ENCODE measurements at places on chromosomes 3 and 15. TPM values are rescaled to one million over a fixed set of nuclear protein-coding genes. Genes with fewer than 3 reads are reported as not detected.

DNA sequence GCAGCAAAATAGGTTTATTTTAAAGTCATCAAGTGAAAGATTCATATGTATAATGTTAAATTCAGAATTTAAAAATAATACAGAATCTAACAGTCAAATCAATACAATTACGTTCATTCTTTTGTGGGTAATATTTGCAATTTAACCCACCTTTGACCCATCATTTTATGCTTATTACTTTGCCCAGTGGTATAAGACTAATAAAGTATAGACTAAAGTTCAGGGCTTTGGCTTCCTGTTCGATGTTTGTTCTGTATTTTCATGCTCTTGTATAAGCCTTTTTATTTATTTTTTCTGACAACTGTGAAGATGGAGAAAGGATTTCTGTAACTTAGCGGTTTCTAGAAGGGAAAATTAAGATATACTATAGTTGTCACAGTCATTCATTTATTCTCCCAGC, 44.3 kb upstream of the EIF3J start:
- no peak for DNase-seq

- peak; percentile 75 for DNase-seq
Measured at GRCh38 chr3:33439546-33440327, 468 bp downstream of the UBP1 start.

DNA sequence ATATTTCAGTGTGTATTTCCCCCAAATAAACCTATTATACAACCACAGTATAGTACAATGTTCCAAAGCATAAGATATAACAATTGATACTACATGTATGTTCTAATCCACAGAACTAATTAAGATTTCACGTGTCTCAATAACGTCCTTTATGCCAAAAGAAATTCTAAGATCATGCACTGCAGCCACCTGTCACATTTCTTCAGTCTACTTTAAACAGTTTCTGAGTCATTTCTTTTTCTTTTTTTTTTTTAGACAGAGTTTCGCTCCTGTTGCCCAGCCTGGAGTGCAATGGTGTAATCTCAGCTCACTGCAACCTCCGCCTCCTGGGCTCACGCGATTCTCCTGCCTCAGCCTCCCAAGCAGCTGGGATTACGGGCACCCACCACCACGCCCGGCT, 190.2 kb downstream of the STAG1 start:
- no peak for DNase-seq

GRCh38 chr3:46666453-46666845, 27.0 kb downstream of the ALS2CL start:
- no peak for DNase-seq

DNA sequence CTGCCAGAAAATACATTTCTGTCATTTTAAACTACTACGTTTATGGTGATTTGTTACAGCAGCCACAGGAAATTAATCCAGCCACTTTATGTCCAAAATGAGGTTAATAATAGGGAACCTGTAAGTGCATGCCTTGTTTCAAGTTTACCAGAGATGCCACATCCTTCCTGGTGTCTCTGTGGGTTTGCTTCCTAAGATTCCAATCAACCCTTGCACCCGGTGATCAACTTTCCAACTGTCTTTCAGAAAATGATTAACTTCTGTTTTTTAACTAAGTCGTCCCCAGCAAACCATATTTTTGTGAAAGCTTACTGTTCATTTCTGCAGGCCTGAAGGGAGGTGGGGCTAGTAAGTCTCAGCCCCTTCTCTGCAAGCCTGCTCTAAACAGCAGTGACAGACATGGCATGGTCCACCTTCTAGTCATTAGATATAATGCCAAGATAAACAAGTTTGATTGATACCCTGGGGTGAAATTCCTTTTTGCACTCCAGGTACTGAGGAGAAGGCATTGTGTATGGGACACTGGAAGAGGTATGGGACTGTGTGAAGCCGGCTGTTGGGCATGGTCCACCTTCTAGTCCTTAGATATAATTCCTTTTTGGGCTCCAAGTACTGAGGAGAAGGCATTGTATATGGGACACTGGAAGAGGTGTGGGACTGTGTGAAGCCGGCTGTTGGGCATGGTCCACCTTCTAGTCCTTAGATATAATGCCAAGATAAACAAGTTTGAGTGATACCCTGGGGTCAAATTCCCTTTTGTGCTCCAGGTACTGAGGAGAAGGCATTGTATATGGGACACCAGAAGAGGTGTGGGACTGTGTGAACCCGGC, 11.1 kb upstream of the TMC3 start:
- no peak for DNase-seq

Gene GNAT1
- 0.14 TPM for total RNA-seq

Gene KBTBD12
- not detected for total RNA-seq

DNA sequence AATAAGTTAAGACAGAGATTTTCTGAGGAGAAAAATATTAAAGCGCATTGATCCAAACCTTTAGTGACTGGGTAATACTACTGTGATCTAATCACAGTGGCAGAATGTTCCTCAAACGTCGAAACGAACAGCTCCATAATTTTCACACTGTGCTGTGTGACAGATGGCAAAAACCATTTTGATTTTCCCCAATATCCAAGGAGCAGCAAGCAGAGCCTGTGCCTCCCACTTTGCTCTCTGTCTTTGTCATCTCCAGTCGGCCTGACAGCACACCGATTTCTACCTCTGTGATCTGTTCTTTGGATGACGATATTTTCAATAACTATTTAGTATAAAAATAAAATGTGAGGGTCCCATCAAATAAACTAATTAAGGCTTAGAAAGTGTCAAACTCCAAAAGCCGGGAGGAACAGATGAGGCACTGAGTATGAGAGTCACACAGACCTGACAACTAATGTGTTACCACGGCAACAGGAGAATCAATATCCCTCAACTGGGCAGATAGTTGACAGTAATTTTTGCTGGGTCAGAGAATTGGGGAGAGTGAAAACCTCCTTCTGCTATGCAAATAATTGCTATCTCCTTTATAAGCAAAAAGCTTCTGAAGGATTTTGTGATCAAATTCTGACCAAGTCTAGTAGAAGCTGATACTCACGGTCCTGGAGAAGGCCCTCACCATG, 489.1 kb upstream of the CFAP20DC start:
- DNase-seq = no peak

DNA sequence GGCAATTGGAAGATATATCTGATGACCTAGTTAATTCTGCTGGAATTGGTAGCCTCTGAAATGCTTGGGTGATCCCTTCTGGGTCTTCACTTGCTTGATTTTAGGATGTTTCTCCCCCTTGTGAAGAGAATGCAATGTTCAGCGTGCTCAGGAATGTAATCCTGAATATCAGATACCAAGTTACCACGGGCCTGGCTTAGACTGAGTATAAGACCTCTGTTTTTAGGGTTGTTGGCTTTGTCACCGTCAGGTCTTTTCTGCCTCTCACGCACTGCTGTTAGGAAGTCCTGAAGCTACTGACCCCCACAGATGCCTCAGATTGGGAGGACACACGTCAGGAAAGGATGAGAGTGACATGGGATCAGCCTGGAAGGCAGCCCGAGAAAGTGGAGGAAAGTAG, 198.5 kb downstream of the CDIN1 start:
- DNase-seq = no peak

- DNase-seq = no peak
Measured at GRCh38 chr3:16419640-16420241, 93.8 kb downstream of the RFTN1 start.

- DNase-seq = no peak
Measured at GRCh38 chr15:31740203-31740602, 290.1 kb upstream of the CHRNA7 start.

DNA sequence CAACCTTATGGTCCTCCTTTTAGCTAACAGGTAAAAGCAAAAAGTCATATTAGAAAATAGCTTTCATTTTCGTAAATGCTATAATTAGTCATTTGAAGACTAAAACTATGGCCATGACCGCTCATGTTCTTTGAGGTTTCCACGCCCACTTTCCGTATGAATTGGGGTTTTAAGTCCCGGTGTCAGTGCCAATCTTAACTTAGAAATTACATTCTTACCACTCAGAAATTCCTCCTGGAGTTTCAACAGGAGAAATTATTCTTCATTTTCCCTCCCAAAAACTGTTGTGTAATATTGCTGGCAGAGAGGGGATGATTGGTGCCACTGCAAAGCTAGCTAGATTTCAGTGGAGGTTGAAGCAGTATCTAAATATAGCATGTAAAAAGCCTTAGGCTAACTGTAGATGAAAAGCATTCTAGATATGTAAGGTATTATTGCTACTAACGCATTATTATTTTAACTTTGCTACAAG, 71.0 kb upstream of the MDFIC2 start:
- peak; percentile 6 for DNase-seq

DNA sequence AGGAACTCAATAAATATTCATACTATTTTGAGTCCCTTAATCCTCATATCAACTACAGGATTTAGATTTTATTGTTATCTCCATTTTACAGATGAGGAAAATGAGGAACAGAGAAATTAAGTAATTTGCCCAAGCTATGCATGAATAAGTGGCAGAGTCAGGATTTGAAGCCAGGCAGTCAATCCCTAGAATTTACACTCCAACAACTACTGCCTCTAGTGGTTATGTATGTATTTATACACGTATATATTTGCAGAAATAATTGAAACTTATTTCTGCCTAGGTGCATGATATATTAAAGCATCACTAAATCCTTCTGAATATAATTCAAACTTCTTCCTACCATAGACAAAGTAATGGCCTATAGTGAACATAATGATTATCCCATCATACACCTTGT, 137.4 kb downstream of the SERPINI1 start:
- no peak for DNase-seq

GRCh38 chr3:148796799-148797198, 30.8 kb upstream of the CPB1 start:
- DNase-seq = no peak

- no peak for DNase-seq
Measured at GRCh38 chr3:28240441-28240840, 978 bp upstream of the CMC1 start.

Gene DISP2
- 0.02 TPM for total RNA-seq

DNA sequence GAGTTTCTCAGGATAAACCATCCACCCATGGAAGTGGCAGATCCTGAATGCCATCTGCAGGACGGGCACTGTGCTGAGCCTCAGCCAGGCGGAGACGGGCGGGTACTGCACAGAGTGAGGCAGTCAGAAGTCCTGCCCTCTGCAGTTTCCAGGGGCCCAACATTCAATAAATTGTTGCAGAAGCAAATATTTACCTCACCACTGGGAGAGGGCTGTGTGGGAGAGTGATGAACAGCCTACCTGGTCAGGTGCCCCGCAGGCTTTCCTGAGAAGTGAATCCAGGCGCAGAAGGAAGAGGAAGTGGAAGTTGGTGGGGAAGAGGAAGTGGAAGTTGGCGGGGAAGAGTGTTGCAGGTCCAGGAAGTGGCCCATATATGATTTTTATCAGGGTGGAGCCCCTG, 100.8 kb downstream of the SLCO3A1 start:
- DNase-seq = no peak

DNA sequence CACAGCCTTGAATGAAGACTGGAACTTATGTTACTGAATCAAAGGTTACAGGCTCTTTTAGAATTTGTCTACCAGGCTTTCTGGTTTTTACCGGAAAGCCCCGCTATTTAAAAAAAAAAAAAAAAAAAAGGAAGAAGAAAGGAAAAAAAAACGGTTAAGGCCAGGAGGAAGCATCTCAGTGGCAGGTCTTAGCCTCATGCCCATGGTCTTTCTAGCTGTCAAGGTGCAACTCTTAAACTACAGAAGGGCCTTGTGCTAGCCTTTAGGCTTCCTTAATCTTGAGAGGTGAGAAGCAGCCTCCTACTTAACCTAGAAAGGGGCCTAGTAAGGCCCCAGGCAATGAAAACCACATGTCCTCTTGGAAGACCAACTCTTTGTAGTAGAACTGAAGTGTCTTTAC, 77.5 kb downstream of the TBC1D5 start:
- DNase-seq = no peak

DNA sequence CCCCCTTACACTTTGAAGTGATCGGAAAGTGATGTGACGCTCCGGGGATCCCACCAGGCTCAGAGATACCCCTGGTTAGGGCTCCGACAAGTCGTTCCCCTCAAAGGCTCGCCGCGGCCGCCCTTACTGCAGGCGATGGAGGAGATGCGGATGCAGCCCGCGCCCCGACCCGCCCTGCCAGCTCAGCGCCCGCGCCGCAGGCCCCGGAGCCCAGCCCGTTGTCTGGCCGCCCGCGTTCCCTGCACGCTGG, 228 bp downstream of the GLT8D1 start:
- no peak for DNase-seq

Gene KCNH8
- total RNA-seq = 0.05 TPM

DNA sequence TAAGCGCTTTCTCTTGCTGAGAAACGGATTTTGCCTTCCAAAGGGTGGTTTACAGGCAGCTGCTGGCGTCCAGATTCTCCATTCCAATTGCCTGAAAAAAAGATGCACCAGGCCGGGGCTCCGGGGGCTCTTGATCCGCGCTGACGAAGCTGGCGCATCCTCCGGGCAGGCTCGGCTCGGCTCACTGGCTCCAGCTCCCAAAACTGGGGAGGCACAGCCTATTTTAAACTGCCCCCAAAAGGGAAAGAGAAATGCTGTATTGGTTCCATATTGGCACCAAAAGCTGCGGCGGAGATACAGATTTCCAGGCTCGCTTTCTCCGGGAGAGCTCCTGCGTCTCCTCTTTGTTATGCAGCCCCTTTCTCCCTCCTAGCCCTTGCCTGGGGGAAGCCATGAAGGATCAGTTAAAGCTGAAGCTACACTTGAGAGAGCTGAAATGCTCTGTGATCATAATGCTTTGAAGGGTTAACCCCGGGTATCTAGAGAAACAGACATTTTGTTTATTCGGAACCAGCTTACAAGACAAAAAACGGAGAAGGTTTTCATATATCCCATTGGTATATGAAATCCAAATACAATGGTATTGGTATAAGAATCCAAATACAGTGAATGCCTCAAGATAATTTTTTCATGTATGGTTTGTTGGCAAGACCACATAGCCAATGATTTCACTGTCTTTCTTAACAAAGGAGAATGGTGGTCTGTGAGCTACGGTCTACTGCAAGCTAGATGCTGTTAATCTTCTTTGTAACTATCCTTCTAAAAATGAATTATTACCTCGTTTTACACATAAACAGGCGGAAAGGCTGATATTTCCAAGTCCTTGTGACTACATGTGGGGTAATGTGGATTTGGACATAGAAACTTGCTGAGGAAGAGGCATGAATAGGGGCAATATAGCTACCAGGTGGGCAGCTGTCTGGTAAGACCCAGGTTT, 693 bp downstream of the CD200 start:
- no peak for DNase-seq

DNA sequence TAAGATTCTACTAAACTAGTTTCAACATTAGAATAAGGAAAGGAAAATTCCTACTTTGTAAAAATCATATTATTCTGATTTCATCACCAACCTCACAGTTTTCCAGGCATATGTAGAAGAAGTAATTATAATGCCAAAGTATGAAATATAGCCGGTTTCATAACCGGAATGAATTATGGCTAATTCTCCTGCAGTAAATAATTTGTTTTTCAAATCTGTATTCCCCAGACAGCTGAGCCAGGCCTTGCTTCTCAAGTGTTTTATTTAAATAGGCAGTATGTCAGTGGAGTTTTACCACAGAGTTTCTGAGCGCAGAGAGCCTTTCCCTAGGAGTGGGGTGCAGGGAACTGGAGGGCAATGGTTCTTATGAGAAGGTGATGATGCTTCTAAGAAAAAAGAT, 8.7 kb upstream of the CPA3 start:
- no peak for DNase-seq
